ENCODE measurements at places on chromosomes 4 and X.

DNA sequence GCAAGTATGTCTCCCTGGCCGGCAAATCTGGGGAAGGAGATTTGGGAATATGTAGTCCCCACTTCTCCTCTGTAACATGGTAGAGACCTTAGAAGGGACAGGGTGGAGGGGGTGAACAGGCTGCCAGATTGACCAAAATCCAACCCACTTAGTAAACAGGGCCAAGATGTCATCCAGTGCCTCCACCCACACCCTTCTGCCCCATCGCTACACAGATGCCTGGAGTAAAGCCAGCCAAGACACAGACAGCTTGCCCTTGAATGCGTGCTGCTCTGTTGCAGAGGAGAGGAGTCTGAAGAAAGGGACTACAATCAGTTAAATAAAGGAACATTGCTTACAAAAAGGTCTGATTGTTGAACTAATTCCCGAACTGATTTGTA, 160.1 kb upstream of the LDB2 start:
- DNase-seq: peak; percentile 63

DNA sequence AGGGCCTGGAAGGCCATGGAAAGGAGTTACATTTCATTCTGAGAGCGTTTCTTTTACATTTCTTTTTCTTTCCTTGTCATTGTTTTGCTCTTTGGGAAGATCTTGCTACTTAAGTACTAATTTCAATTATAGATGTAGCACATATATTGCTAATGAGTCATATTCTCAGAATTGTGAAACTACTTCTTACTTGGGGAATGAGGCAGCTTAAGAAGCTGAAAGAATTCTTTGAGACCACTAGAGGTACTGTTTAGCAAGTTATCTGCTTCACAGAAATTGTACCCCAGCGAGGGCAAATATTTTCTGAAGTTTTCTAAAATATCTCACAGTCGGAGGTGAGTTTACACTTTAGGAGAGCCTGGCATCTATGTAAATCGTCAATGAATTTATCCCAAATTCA, 100.6 kb downstream of the AFF2 start:
- DNase-seq: peak; percentile 30

GRCh38 chr4:146550161-146550560, 28.4 kb upstream of the SLC10A7 start:
- DNase-seq: no peak

GRCh38 chr4:98614094-98614493, 44.3 kb downstream of the TSPAN5 start:
- DNase-seq: no peak

DNA sequence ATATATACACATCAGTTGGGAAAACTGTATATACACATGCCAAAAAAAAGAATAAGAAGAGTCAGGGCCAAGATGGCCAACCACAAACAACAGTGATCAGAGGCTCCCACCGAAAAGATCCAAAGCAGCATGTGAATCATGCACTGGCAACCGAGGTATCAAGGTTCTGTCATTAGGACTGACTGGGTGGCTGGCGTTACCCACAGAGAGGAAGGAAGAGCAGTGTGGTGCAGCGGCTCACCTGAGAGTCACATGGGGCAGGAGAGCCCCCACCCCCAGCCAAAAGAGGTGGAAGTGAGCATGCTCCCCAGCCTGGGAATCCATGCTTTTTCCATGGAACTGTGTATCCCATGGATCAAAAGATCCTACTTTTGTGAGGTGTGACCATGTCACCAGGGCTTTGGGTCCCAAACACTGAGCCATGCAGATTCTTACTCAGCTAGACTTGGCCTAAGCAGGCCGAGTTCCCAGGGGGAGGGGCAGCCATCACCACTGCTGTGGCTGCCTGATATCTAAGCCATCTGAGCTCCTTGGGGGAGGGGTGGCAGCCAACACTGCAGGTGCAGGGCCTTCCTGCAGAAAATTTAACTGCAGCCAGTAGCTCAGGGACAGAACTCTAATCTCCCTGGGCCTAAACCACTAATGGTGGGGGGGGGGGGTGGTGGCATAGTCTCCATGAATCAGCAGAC, 52.8 kb downstream of the P2RY10 start:
- DNase-seq: no peak

GRCh38 chrX:75131973-75132627, 24.0 kb downstream of the ABCB7 start:
- no peak for DNase-seq

DNA sequence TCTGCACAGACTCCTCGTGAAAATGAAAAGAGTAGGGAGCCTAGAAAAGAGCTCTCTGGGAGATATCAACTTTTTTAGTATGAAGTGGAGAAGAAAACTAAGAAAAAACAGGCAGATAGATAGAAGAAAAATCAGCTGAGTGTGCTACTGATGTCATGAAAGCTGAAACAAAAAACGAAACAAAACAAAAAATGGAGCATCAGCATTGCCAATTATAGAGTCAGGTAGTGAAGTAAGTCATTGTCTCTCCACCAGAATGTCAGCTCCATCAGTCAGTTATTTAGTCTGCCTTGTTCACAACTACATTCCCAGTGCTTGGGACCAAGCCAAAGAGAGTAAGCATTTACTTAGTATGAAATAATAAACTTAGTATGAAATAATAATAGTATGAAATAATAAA, 595.1 kb downstream of the STPG2 start:
- no peak for DNase-seq

DNA sequence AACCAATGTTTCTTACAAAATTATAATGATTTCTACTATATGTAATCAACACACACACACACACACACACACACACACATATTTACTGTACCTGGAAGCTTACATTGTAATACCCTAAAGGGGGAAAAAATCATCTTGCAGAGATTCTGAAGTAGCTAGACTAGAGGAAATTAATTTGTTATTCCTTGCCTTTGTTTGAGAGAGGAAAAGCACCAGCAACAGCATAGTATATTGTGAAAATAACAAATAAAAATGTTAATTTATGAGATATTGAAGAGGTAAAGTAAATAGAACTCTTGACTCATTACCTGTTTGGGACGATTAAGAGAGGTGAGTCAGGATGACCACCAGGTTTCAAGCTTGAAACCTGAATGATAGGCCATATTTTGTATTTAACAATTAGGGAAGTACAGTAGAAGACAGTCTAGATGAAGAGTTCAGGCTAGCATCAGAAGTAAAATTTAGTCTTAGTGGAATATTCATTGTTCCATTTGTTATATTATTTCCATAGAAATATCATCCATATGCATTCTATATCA, 873.4 kb upstream of the PCDH10 start:
- DNase-seq: no peak

DNA sequence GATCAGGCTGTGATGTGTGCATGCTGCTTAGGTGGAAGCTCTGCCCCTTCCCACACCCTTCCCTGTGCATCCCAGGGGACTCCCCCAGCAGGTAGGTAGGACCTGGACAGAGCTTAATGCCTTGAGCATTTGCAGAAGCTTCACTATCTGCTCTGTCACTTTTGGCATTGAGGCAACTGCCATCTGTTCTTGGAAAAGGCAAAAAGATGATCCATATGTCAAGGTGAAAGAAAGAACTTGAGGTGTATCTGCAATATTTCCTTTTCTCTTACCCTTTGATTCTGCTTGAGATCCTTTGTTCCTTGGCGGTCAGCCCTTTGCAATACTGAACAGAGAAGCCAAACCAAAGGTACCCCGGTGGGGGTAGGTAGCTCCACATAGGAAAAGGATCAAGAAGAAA, 37.1 kb upstream of the TBC1D9 start:
- DNase-seq: no peak

- DNase-seq: peak; percentile 26
These were observed 490 bp upstream of the PDZD4 start for GRCh38 chrX:153830640-153831428.

GRCh38 chr4:164251257-164251656, 502.7 kb upstream of the SMIM31 start:
- no peak for DNase-seq

DNA sequence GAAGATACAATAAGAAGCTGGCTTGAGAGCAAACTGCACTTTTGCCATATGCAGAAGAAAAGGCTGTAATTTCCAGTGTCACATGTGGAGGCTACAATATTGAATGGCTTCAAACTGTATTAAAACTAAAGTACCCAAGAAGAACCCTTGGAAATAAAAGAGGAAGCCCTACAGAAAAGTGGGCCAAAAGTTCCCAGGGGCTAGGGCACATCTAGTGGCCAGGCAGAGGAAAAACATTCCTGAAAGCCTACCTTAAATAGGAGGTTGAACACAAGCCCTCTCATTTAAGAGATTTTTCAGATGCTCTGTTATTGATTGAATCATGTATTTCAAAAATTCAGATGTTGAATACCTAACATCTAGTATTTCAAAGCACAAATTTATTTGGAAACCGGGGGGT, 40.6 kb upstream of the PRDX4 start:
- no peak for DNase-seq

- DNase-seq: peak; percentile 6
These were observed 5.5 kb upstream of the TLR10 start for GRCh38 chr4:38788317-38788716.

GRCh38 chrX:130756233-130756632, 146.8 kb downstream of the ENOX2 start:
- DNase-seq: no peak

DNA sequence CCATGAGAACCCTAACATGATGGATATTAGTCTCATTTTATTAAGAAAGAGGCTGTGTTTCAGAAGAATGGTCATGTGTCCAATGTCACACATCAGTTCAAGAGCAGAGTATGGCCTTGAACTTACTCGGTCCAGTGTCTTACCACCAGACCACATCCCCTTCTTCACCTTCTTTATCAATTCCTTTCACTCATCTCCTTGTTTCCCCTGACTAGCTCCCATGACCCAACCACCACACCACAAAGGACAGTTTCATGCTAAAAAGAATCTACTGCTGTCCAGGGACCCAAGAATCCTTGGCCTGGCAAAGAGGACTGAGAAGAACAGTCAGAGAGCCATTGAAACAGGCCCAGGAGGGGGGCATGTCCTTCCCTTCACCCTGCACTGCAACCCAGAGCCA, 33.6 kb upstream of the MSN start:
- no peak for DNase-seq

DNA sequence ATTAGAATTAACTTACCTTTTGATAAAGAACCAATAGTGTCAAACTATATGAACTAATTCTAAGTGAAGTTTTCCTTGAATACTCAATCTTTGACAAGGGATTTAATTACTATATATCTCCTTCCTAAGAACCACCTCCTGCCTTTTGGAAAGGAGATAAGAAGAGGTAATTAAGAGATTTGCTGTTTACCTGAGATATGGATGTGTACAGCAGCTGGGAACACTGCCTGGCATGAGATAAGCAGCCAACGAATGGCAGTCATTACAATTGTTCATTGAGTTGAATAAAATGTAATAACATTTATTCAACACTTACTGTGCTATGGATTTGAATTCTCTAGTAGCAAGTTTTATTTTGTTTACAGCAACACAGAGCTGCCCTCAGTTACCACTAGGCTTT, 407.1 kb downstream of the SPOCK3 start:
- DNase-seq: no peak

DNA sequence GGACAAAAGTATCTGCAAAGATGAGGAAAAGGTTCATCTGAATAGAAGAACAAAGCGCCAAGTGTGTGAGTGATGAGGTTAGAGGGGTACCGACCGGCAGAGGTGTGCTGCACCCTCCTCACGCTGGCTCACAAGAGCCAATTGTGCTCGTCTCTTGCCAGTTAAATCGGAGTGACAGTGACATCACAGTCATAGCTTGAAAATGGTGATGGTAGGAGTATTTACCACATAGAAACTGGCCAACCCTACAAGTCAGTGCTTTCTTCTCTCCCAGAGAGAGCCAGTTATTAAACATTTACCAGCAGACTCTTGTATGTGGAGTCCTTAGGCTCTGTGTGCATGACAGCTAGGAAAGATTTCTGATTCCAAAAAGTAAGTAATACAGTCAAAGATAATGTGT, 32.4 kb downstream of the CLDN22 start:
- no peak for DNase-seq

DNA sequence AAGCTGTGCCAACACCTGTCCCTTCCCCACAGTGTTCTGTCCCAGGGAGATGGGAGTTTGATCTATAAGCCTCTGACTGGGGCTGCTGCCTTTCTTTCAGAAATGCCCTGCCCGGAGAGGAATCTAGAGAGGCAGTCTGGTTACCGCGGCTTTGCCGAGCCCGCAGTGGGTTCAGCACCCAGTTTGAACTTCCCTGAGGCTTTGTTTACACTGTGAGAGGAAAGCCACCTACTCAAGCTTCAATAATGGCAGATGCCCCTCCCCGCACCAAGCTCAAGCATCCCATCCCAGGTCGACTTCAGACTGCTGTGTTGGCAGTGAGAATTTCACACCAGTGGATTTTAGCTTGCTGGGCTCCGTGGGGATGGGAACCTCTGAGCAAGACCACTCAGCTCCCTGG, 33.3 kb upstream of the ARSJ start:
- DNase-seq: no peak
